ENCODE measurements at places on chromosomes 12 and 14.

GRCh38 chr12:3611860-3612703 is 121.1 kb downstream of the PRMT8 start:
- no peak for DNase-seq

GRCh38 chr12:122158700-122159285 is 15.2 kb downstream of the IL31 start:
- no peak for DNase-seq

- DNase-seq = no peak
Observed at GRCh38 chr14:62687818-62688217, 357.4 kb downstream of the KCNH5 start.

- DNase-seq = peak; percentile 70
Observed at GRCh38 chr12:63151623-63152320, 771 bp upstream of the AVPR1A start.

GRCh38 chr12:30969606-30970395 is 43.3 kb downstream of the TSPAN11 start:
- no peak for DNase-seq

- DNase-seq = no peak
Observed at GRCh38 chr14:54489318-54489683, 521 bp upstream of the GMFB start.

- no peak for DNase-seq
Observed at GRCh38 chr14:64637735-64638473, 66.3 kb upstream of the PLEKHG3 start.

DNA sequence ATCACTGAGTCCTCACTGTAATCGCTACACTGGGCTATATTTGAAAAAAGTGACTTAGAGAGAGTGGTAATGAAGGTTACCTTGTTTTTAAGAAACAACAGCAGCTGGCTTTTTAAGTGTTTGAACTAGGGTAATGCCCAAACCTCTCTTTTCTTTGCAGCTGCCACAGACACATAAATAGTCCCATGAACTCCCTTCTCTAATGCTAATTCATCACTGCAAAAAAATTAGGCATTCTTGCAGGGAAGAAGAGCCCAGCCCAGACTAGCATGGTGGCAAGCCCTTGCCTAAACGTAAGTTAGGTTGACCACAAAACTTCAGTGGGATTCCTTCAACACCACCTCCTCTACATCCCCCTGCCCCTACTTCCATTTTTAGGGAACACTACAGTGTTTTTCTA is 17.9 kb upstream of the MED6 start:
- no peak for DNase-seq

DNA sequence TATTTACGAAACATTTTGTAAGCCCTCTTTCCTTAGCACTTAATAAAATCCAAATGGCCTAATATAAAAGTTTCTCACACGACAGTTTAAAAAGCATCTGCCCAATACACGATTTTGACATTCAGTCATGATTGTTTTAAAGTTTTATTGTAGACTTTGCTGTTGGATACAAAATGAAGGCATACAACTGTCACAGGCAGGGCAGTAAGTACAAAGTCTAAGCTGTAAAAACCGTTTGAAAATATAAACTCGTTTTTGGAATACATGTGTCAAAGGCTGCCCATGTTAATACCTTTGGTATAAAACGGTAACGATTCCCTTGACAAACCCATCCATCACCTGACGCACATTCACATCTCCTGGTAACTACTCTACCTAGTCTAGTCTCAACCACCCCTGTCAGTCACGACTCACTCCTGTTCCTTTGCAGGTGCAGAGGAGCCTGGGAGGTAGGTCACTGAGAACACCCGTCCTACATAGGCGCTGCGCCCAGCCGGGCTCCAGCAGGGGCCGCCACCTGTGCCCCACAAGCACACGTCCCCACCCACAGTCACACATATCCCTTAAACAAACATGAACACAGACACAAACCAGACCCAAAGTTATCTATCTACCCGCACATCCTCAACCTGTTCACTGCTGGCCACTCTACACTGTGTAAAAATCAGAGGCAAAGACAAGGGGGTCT is 27.1 kb downstream of the KCTD10 start:
- DNase-seq = no peak

- no peak for DNase-seq
Observed at GRCh38 chr14:104930526-104931303, 6.0 kb downstream of the PLD4 start.

DNA sequence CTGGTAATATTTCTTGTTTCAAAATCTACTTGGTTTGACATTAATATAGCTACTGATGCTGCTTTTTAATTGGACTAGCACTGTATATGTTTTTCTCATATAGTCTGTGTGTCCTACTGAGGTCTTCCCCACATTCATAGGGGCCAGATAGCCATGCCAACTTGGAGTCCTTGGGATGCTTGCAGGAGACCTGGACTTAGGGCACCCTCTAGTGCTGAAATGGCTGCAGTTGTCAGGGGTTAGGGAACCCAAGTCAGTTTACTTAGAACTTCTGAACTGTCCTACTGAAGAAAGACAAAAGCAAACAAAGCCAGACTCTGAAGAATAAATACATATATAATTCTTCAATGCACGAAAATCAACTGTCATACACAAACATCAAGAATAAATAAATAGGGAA is 279.9 kb upstream of the SYT1 start:
- peak; percentile 31 for DNase-seq

DNA sequence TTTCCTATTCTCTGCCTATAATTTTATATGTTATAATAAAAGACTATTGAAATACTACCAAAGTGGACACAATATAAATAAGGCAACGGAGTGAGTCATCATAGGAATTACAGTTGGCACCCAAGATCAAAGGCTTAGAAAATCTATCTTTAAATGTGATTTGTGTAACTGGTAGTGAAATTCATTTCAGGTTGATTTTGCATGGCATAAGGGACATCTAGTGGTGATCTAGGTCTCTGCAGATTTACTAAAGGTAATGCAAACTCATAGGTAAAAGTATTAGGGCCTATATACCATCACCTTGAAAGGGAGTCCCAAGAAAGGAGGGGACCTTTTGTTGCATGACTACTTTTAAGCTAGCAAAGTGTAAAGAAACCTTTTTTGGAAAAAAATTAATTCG is 527.2 kb downstream of the NRXN3 start:
- peak; percentile 26 for DNase-seq

- no peak for DNase-seq
Observed at GRCh38 chr12:105750096-105750495, 388.7 kb downstream of the NUAK1 start.

GRCh38 chr12:111436266-111436665 is 30.5 kb downstream of the SH2B3 start:
- DNase-seq = no peak

DNA sequence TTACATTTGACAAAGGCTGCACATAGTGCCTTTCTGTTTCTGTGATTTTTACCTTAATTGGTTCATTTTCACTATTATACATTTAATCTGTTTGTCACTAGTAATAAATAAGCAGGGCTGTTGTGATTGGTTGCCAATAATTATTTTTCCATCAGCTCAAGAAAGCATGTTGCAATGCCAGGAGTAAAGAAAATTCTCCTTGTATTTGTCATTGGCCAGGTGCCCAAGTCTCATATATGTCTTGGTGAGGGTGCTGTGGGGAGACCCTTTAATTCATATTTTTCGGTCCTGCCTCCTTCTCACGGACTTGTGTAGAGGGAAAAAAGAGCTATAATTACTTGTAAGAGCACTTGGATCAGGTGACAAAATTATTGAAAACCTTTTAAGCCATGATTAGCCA is 108.0 kb downstream of the KITLG start:
- DNase-seq = no peak

Data from NAMALWA (cell line).